COLO829 (cell line): ENCODE measurements at places on chromosomes 13 and 19.

DNA sequence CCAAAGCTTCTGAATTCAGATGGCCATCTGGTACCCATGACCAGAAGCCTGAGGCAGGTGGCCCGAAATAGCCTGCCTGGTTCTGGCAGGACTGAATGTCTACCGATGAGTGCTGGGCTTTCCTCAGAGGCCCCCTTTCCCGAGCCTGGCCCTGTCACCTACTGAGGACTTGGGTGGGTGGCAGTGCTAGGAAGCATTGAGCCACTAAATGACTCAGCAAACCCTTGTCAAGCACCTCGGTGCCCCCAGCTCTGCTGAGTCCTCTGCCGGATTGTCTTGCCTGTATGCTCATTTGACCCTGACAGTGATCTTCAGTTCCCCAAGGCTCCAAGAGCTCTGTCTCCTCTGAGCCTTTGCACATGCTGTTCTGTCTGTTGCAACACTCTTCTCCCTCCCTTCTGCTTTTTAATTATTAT is 17.9 kb downstream of the PPP1R37 start:
- no peak for DNase-seq

GRCh38 chr19:51311351-51312257 is at the start of gene IGLON5:
Gene IGLON5 (plus strand): TSS chr19:51311644. CDS start chr19:51311848, 204 bp downstream.
- DNase-seq: no peak

- DNase-seq: no peak
These were observed 698.8 kb downstream of the DIAPH3 start for GRCh38 chr13:59464926-59465325.

DNA sequence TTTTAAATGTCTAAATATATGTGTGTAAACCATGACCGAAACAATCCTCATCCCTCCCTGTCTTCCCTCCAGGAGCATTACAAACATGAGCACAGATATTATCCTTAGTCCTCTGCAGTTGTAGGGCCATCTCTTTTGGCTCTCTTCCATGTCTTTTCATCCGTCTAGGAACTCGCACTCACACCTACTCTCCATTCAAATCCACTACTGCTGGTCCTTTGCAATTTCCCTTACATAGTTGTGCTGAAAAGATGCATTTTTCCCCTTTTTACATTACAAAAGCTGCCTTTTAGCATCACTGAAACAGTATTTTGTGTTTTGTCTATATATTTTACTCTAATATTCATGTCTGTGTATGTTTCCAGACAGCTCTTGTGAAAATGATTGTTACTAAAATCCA is 237.8 kb downstream of the DACH1 start:
- no peak for DNase-seq

DNA sequence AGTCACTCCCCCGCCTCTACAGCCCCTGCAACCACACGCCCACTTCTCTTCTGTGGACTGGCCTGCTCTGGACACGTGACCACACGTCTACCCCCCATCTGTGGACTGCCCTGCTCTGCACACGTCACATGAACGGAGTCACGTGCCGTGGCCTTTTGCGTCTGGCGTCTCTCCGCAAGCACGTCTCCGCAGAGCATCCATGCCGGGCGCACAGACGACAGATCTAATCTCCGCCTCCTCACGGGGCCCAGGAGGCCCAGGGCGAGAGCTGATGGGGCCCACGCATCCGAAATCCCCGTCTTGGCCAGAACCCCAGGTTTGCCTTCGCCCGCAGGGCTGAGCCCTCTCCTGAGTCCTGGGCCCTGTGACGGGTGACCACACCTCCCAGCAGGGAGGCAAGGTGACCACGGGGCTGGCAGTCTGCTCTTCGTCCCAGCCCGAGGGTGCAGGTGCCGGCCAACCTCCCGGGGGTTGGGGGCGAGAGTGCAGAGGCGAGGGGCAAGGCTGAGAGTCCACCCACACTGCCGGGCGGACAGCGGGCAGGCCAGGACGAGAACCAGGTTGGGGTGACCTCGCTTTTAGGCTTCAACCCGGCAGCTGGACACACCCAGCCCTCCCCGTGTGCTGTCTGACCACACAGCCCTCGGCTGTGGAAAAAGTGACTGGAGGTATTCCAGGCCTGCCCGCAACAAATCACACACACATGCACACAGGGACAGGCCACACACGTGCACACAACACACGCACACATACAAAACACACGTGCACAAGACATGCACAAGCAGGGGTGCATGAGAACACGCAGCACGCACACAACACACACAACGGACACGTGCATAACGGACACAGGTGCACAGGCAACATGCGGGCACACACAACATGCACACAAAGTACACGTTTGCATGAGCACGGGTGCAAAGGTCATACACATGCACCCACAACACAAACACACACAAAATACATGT is 3.9 kb downstream of the SBNO2 start:
- peak; percentile 86 for DNase-seq

DNA sequence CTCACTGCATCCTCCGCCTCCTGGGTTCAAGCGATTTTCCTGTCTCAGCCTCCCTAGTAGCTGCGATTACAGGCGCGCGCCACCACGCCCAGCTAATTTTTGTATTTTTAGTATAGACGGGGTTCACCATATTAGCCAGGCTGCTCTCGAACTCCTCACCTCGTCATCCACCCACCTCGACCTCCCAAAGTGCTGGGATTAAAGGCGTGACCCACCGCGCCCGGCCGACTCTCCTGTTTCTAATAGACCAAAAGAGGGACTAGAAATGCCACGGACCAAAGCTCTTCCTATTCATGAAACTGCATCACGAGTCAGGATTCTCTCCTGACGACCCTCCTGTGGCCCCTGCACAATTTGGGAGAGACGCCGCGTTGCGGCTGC is 563 bp downstream of the ZNF43 start:
- DNase-seq: no peak

DNA sequence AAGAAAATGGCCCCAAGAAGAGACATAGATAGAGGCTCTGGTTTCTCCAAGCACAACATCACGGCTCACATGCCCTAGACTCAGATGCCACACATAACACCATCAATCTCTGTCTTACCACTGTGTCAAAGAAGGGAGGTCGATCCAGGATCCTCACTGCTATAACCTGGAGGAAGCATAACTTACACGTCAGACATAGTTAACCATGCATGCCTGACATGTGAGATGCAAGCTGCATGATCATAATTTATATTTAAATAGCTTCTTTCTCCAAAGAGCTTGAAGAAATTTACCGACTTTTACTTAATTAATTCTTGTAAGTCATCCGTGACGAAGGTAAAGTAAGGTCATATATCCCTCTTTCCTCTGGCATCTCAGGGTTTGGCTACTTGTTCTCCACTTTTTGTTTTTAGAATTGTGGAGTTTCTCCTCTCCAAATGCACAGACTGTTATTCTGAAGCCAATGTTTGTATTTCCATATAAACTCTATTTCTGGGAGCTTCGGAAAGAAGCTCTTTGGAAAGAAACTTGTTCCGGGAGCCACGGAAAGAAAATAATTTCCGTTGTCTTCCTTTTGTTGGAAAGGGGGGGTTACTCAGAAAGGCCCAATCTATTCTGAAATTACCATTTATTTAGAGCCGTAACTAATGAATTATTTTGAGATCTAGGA is 205.6 kb downstream of the LHFPL6 start:
- DNase-seq: no peak

- DNase-seq: no peak
These were observed 13.5 kb upstream of the BSG start for GRCh38 chr19:558770-559439.

DNA sequence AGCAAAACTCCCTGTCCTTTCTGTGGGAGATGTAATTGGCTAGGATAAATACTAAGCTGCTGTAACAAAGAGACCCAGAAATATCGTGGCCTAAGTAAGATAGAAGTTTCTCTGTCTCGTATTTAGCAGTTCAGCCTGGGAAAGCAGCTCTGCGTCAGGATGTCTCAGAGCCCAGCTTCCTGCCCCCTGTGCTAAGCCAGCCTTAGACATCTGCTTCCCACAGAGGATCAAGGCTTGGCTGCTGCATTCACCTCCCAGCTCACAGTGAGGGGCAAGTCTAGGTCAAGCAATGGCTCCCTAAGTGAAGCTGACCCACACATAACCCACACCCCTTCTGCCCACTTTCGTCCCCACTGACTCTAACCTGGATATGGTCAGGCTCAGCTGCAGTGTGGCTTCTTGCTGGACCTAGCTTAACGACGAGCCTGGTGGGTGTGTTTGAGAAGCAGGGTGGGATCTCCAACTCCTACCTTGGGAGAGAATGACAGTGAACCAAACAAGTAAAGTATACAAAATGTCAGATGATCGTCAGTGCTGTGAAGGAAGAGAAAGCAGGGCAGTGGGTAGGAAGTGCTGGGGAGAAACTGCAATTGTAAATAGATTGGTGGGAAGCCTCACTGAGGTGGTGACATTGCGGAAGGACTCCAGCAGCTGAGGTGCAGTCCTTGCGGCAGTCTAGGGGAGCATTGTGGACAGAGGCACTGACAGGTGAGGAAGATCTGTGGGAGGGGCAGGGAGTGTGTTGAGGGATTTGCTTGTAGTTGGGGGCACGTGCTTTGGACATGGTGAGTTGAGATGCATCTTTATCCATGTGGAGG is 82.9 kb downstream of the TNFRSF19 start:
- DNase-seq: no peak

DNA sequence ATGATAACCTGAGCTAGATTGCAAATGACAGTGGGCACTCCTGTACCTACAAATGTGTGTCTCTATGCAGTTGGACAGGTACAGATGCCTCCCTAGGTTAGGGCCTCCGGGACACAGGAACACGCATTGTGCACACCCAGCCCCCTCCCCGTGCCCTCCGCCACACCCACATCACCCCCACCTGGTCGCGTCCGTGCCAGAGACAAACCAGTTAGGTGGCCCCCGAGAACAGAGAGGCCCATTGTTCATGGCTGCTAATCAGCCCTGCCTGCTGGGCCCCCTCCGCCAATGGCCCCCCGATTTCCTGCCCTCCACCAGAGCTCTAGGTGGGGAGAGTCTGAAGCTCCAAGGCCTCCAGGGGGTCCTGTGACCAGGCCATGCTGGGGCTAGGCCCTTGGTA is 13.7 kb downstream of the NRTN start:
- DNase-seq: no peak

DNA sequence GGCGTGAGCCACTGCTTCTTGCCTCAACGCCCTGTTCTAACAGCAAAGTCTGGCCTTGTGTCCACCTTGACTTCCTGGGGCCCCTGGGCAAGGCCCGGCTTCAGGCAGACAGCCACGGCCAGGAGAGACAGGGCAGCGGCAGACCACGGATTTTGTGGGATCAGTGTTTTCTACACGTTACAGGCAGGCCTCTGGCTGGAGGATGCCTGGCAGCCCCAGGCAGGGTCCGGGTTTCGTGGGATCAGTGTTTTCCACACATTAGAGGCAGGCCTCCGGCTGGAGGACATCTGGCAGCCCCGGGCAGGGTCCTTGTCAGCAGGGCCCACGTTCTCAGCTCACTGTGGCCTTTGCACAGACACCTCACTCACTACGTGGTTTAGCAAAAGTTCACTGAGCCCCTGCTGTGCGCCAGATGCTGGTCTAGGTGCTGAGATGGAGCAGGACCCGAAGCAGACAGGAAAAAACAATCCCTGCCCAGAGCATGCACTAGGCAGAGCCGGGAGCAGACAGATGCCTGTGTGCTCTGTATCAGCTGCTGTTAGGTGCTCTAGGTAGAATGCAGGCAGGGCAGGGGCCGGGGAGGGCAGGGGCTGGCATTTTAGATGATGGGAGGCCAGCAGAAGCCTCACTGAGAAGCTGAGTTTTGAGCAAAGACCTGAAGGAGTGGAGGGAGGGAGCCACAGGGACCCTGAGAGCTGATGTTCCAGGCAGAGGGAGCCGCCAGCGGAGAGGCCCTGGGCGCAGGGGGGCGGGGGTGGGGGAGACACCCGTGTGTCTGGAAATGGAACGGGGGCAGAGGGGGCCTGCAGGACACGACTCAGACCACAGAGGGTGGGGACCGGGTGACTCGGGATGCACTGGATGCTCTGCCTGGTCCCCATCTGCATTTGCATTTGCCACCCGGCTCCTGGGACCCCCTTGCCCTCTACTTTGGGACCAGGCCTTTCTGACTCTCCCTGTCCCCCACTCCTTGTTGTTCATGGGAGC is 25.0 kb upstream of the NCCRP1 start:
- no peak for DNase-seq

- no peak for DNase-seq
These were observed 248.5 kb downstream of the KCTD12 start for GRCh38 chr13:76637641-76638141.

- no peak for DNase-seq
These were observed 1.4 kb downstream of the LRFN3 start for GRCh38 chr19:35937345-35938281.

DNA sequence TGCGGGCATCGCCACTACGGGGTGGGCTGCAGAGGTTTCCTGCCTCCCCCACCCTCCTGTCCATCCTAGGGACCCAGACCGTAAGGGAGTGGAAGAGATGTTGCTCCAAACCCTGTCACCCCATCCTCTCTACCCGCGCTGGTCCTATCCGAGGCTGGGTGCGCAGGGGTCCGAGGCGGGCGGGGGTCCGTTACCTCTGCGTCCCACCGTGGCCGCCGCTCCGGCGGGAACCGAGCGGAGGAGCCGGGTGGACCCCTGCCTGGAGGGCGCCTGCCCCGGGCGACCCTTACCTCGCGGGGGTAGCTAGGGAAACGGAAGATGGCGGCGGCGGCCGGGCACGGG is at the start of gene DGKH:
TSS of gene DGKH (plus strand) at position 307 of the 342 bp plus-strand sequence. CDS start 126 bp downstream, outside the sequence.
- no peak for DNase-seq

DNA sequence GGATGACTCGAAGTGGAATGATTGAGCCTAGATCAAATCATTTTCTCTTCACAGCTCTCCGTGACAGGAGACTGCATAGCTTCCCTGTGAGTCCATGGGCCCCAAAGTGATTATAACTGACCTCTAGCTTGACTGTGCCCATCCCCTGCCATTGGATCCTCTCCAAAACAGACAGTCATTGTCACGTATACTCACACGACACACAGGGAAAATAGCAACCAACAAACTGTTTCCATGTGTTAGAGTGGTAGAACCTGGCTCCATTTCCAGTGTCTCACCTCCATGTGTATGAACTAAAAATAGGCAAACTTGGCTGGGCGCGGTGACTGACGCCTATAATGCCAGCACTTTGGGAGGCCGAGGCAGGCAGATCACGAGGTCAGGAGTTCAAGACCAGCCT is 48.8 kb upstream of the NPAS1 start:
- DNase-seq: no peak

DNA sequence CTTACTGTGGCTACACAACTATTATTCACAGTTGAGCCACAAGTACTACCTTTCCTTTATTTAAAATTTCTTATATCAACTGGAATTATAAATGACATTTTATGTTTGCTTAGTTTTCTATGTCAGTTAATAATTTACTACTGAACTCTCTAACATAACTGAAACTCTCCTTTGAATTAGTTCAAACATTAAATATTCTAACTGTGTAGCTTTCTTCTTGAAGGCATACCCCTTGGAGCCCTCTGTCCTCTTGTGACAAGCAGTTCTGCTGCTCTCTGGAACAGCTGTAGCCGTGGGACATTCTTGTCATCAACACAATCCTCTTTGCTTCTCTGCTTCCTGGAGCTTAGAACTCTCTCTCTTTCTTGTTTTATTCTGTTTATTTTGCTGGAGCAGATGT is 244.8 kb downstream of the NHLRC3 start:
- no peak for DNase-seq

GRCh38 chr19:15843203-15843893 is 27.9 kb upstream of the OR10H1 start:
- no peak for DNase-seq

DNA sequence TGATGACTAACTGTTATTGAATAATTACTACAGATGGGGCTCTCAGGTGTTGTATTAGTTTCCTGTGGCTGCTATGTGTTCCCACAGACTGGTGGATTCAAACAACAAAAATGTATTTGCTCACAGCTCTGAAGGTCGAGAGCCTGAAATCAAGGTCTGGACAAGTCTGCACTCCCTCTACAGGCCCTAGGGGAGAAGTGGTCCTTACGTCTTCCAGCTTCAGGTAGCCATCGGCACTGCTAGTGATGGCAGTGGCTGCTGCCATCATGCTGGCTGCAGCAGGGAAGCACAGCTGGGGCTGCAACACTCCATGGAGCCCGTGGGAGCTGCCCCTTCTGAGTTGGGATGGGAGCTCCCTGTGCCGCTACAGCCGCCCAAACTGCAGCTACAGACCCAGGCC is 1.9 kb downstream of the TEX26 start:
- no peak for DNase-seq
